ENCODE measurements at places on chromosomes 7 and 10.

GRCh38 chr7:155839461-155839860, 27.2 kb upstream of the SHH start:
- DNase-seq, result no peak

DNA sequence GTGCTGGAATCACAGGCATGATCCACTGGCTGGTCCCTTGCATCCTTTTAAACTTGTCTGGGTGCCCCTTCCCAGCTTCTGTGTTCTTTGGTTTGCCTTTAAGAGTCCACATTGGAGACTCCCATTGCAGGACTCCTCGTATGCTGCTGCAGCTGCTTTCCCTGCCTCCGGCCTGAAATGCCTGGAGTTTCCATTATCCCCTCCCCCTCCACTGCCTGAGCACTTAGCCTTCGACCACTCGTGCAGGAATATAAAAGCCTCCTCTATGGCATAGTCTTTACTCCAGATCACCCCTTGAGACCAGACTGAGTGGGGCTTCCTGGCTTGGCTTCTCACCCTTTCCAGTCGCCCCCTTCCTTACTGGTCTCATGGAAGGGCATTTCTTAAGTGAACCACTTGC, 80.2 kb downstream of the RHOBTB1 start:
- DNase-seq, result no peak

DNA sequence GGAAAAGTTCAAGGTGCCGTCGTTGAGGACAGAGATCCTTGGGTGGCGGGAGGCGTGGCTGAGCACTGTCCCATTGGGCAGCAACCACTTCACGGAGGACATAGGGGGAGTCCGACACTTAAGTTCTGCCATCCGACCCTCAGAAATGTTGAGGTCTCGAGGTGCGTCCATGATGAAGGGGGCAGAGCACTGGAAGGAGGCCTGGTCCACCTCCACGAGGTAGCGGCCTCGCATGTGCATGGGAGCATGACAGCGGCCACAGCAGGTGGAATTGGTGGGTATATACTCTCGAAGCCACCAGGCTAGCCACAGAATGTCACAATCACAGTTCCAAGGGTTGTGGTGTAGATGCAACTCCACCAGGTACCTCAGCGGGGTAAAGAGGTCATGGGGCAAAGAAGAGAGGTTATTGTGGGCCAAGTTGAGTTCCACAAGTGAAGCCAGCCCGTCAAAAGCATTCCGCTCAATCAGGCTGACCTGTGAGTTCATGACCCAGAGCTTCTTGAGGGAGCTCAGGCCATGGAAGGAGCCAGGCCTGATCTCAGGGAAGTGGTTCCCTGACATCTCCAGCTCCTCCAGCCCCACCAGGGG, 1.7 kb downstream of the LRRC4 start:
- DNase-seq, result no peak

DNA sequence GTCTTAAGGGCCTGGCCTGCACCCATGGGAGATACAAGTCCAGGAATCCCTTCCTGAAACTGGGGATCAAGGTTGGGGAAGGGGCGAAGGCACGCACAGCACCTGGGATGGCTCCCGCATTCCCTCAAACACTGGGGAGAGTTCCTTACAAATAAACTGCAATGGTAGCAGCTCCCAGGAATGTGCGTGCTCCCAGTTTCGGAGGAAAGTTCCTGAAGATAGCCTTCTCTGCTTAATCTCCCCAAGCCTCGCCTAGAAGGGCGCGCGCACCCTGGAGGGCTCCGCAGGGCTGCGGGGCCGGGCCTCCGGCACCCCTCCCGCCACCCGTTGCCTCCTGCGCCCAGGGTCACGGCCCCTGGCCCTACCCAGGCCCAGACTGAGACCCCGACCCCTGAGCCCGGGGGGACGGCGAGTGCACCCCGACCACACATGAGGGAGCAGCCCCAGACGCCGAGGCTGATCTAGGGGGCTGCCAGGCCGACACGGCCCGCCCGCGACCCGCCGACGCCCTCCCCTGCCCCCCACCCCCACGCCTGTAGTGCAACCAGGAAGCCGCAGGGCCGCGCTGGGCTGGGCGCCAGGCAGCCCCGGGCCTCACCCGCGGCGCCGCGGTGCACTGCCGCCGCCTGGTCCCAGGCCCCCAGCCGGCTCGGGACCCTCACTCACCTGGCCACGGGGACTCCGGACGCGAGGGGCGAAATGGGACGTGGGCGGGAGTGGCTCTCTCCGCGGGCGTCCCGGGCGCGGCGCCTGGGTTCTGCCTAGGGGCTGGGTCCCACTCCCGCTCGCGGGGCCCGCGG, 460 bp downstream of the ANXA11 start:
- no peak for DNase-seq

- no peak for DNase-seq
Measured at GRCh38 chr7:144137501-144137900, 14.5 kb downstream of the OR2A14 start.

GRCh38 chr7:87206361-87206760, 13.2 kb downstream of the TMEM243 start:
- DNase-seq, result peak; percentile 18

DNA sequence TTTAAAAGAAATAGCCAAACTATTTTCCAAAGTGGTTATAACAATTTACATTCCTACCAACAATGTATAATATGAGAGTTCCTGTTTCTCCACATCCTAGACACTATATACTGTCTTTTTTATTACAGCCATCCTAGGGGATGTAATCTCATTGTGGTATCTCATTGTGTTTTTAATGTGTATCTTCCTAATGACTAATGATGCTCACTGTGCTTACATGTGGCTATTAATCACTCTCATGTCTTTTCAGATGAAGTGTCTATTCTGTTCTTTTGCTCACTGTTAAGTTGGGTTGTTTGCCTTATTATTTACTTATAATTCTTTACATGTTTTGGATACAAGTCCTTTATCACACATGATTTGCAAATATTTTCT, 71.8 kb downstream of the ZNF438 start:
- no peak for DNase-seq

- no peak for DNase-seq
Measured at GRCh38 chr7:148590471-148590870, at the start of gene C7orf33. Gene C7orf33 (plus strand): TSS chr7:148590766. CDS start chr7:148590926, 160 bp downstream.

DNA sequence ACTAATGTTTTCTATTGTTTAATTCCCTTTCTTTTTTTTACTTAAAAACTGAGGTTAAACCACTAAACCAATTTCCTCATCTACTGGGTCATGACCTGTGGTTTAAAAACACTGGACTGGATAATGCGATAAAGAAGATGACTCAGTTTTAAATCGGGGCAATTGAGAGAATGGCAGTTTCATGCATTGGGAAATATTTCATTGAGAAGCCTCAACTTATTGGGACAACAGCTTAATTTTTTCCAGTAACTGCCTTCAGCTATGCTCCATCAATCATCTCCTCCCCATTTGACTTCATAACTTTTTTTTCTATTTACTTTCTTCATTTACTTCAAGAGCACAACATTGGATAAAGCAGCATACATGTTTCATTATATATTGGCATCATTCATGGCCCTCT, 61.8 kb upstream of the MET start:
- DNase-seq, result peak; percentile 94

DNA sequence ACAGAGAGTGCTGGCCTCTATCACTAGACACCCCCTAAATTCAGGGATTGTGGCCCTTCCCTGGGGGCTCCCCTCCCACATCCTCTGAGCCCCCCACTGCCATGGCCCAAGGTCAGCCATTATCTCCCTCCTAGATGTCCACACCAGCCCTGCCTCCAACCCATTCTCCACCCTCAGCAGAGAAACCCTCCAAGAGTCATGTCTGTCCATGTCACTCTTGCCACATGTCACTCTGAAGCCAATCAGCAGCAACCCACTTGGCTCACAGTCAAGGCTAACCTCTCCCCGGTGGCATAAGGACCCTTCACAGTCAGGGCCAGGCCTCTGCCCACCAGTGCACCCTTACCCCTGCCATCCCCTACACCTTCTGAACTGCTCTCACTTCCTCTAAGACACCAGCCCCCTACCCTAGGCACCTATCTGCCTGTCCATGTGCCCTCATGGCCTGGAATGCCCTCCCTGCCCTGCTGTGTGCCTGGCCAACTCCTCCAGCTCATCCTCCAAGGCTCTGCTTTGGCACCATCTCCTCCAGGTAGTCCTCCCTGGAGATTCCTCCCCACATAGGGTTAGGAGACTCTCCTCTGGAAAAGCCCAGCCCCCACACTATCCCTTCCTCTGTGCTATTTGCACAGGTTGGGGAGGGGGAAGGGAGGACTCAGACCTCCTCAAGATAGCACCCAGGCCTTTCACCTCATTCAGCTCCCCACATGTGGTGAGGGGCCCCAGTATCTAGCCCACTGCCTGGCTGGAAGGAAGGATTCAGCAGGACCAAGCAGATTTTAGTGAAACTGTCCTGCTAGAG, 83.7 kb downstream of the GRID1 start:
- no peak for DNase-seq

GRCh38 chr10:74888962-74889661, 62.7 kb downstream of the KAT6B start:
- peak; percentile 54 for DNase-seq

- DNase-seq, result no peak
Measured at GRCh38 chr10:88490231-88490980, 92.7 kb downstream of the RNLS start.

Data from renal cortical epithelial cell (primary cell).